ENCODE measurements at places on chromosomes 7 and 10.

GRCh38 chr7:30831227-30831626, 60.0 kb downstream of the MINDY4 start:
- no peak for DNase-seq

GRCh38 chr10:74923556-74923955, 97.2 kb downstream of the KAT6B start:
- DNase-seq: no peak

- no peak for DNase-seq
Measured at GRCh38 chr10:124736491-124737136, 7.6 kb downstream of the FAM53B start.

GRCh38 chr7:16708980-16709379, 44.6 kb upstream of the TSPAN13 start:
- DNase-seq: no peak

DNA sequence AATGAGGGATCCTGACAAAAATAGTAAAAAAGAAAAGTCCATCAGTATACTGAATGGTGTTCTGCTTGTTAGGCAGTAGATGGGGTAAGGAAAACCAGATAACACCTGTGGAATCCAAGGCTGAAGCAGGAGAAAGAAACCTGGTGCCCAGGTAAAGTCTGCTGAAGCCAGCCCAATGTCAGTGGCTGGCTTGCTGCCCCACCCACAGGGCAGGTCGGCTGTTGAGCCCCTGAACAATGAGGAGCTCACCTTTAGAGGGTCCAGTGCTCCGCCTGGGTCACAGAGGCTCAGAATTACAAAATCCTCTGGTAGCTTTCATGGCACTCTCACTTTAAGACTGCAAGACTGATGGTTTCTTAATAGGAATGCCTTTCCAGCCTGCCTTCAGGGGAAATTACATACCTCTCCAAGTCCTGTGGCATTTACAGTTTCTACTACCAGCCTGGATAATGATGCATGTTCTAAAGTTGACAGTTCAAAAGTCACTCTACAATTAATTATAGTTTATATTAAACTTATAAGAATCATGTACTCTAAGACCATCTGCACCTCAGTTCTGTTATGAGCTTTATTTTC, 23.8 kb downstream of the DHX32 start:
- DNase-seq: no peak

- DNase-seq: no peak
Measured at GRCh38 chr7:121545418-121545817, 149.3 kb upstream of the FAM3C start.

GRCh38 chr7:52925332-52925731, 110.1 kb upstream of the POM121L12 start:
- DNase-seq: no peak

GRCh38 chr10:33935350-33935749, 600.9 kb upstream of the NRP1 start:
- DNase-seq: no peak

GRCh38 chr7:90723866-90724265, 127.7 kb downstream of the CDK14 start:
- DNase-seq: no peak
